ENCODE measurements at places on chromosomes 7 and 10.

- DNase-seq, result no peak
Measured at GRCh38 chr10:110540031-110540430, 27.5 kb upstream of the SMC3 start.

GRCh38 chr10:49114718-49115014, 656 bp downstream of the VSTM4 start:
- no peak for DNase-seq

DNA sequence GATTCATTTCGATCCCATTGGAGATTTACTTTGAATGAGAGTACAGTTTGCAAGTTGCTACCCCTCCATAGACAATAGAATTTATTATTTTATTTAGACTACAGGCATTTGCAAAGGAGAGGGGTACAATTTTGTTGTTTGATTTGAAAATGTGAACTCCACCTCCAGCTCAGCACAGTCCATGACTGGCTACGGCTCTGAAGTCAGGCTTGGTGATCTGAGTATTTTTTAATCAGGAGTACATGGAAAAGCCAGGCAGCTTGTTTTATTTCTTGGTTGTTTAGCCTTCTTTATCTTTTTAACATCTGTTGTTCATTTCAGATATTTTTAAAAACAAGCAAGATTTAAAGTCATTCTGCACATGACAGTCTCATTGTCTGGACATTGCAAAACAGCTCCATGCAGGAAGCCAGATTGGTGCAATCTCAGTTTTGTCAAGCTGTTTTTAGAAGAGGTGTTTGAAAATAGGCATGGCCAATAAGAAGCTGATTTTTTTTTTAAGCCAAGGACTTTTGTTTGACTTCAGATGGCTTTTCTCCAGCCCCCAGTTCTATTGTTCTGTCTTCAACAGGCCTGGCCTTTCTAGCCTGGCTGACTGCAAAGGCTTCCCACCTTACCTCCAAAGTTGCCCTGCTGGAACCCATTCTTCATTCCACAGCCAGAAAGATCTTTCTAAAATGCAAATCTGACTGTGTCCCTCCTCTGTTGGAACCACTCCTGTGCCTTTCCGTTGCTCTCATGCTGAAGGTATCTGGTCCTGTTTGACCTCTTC, 12.2 kb downstream of the PLXDC2 start:
- DNase-seq, result no peak

DNA sequence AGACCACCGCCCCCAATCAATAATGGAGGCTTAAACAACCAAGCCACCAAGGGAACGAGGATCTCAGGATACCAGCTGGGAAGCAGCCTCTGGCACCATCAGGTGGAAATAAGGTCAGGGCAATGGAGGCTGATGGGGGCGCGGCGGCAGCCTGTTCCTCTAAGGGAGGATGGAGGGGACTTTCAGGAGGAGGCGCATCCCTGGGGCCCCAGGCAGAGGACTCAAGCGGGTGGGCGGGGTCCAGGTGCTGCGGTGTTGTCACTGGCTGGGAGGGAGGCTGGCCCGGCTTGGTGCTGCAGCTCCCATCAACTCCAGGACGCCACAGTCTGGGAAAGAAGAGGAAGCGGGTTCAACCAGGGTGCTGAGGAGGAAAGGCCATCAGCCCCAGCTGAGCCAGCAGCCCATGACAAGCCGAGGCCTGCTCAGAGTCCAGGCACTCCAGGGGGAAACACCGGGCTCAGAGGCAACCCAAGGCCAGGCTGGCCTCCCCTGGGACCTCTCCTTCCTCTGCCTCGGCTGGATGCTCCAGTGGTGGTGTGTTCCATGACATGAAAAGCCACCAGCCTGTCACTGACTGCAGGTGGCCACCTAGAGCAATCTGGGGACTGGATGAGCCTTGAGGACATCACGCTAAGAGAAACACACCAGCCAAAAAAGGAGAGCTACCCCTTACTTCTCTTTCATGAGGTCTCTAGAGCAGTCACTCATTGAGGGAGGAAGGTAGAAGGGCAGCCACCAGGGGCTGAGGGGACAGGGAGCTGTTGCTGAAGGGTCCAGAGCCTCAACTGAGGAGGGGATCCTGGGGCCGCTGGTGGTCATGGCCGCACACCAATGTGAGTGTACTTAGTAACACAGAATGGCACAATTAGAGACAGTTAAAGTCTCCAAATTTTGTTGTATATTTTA, 4.6 kb downstream of the GIGYF1 start:
- DNase-seq, result no peak

DNA sequence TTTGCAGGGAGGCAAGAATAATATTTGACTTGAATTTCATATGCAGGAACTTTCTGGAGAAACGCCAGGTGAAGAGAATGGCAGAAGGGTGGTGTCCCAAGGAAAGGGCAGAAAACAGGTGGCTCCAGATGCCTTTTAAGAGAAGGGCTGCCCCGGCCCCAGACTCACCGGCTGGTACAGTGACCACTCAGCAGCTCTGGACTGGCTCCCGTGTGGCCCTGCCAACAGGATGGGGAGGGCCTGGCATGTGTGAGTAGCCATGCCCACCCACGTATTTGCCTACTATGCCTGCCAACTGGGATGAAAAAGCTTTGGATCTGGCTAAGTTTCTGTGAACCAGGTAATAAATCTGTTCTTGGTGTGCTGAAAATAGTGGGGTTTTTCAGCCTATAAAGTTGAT, 159.5 kb downstream of the PRKAG2 start:
- DNase-seq, result no peak

GRCh38 chr7:36157527-36158320, 4.7 kb downstream of the EEPD1 start:
- no peak for DNase-seq

DNA sequence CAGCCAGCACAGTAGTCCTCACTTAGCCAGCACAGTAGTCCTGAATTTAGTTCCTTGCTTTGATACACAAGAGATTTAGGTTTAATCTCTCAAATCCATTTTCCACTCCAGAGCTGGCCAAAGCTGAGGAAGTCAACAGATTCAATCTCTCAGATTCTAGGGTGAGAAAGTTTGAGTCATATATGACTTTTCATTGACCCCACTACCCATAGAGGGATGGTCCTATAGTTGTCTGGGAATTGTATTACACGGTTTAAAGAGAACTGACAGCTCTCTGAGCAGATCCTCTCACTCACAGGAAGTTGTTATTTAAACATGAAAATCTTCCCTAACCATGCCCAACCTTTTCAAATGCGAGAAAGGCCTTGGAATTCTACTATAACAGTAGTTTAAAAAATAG, 641.8 kb upstream of the SEMA3D start:
- DNase-seq, result no peak

DNA sequence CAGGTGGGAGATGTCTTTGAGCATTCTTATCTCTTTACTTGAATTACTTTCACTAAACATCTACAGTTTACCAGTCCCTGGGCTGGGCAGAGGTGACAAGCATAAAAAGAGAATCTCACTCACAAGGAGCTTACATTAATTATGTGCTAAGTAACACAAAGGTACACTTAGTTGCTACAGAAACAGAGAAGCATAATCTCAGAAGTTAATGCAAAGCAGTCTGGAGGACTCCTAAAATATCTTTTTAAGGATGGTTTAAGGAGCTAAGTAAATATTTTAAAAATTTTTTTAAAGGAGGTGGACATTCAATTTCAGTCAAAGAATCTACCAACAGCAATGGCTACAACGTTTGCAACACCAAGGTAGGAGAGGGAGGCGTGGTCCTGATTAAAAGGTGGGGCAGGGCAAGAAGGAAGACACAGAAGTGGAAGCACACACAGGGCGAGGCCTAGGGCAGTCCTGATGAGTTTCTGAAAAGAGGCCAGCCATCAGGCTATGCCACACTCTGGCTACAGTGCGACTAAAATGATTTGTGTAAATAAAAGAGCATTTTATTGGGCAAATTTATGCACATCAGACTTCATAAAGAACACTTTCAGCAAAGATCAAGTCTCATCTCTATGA, 5.3 kb downstream of the LARP4B start:
- no peak for DNase-seq

DNA sequence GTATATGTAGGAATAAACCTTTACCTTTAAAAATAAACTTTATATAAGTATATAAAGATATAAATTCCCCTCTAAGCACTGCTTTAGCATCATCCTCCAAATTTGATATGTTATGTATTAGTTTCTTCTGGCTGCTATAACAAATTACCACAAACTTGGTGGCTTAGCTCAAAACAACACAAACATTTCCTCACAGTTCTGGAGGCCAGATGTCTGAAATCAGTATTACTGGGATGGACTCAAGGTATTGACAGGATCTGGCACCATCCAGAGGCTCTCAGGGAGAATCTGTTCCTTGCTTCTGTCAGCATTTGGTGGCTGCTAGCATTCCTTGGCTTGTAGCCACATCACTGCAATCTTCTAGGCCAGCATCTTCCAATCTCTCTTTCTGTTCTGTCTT, 6.7 kb upstream of the SCRN1 start:
- DNase-seq, result no peak

DNA sequence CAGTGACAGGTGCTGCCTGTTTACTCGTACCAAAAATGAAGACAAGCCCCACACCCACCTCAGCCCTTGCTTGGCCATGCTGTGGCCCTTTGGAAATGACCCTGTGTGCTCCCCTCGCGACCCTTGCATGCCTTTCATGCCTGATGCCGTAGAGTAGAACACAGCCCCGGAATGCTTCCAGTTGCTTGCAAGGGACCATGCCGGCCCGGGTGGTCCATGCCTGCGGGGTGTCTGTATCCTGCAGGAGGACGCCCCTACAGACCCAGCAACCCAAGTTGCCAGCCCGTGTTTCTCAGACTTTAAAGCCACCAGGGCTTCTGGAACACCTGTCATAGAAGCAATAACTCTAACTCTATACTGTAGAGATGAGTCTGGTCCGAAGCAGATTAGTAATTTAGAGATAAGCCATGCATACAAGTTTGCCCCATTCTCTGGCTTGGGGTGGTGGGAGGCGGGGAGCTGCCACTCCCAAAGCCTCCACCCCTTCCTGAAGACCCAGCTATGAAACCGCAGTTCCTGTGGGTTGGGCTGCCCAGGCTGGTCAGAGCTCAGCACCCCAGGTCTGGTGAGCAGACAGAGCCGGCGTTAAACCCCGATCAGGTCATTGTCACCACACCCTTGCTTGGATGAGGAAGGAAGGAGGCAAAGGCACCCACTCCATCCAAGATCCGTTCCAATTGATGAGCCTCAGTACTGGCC, 143.5 kb downstream of the ADCY1 start:
- no peak for DNase-seq

DNA sequence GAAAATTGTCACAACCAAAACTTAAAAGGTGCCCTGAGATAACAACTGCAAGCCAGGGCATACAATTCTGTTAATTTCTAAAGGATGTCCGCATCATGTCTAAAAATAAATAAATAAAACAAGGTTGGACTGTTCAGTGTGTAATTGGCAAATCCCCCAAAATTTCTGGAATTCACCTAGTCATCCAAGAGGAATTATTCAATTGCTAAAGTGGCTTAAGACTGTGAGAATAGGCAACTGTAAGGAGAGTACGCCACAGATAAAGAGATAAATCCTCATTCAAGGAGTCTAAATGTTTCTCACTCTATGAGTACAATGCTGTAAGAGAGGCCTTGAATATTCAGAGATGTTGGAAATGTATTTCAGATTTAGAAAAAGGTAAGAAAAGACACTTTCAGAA, 37.2 kb downstream of the PIK3AP1 start:
- DNase-seq, result peak; percentile 41

DNA sequence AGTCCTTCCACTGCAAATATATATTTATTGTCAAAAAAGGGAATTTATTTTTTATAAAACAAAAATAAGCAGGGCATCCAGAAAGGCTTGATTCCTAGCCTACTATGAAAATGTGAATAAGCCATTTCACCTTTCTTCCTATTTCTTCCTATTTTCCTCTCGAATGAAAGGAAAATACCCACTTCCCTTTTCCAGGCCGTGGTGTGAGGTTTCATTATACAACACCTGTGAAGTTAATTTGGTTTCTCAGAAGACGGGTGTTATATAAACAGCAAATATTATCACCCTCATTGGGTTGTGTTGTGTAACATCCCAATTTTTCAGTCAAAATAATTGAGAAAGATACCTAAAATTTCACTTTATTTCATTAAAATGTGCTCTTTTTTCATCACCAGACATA, 214.3 kb downstream of the DGKB start:
- no peak for DNase-seq

DNA sequence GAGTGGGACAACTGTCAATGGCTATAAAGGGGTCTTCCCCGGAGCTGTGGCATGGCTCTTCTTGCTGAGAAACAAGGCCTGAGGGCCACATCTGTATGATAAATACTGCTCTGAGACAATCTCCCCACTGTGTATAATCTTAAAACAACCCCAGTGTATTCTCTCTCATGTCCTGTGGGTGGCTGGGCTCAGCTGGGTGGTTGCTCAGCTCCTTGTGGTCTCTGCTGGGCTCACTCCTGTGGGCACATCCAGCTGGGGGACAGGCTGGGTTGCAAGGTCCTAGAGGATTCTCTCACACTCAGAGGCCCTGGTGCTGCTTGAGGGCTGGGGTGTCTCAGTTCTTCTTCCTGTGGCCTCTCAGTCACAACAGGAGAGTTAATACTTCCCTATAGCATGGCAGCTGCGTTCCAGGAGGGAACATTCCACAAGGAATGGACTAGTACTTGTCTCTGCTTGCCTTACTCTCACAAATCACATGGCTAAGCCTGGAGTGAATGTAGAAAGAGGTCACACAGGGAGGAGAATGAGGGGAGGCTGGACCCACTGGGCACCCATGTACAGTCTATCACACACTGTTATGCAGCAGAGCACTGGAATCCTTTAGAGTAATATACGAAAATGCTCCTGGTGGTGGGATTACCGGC, 4.5 kb upstream of the EEPD1 start:
- no peak for DNase-seq

DNA sequence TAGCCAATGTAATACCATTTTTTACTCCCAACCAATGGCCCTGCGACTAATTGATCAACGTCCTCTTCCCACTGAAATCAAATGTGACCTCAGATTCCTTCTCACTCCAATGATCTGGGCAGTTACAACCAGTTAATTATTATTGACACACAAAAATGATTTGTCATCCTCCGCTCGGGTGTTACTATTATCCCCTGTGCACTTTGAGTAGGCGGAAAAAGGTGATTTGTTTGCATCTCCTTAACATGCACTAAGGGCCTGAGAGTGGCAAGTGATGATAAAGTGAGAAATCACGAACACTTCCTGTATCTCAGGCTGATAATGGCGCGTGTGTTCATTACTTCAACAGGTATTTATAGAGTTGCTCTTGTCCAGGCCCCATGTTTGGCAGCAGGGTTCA, 40.9 kb upstream of the PNLIP start:
- DNase-seq, result no peak

DNA sequence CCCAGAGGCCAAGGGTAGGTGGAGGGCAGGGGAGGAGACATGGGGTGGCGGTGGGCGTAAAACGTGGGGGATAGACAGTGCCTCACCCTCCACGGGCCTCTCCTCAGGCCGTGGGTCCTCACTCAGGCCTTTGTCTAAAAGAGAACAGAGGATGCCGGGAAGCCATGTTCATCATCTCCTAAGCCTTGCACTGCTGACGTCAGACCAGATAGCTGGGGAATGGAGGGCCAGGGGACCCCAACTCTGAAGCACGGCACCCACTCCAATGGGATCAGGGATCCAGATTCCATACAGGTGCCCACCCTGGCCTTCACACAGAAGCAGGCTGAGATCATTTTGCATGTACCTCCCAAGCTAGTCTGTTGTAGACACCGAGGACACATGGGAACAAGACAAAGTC, 83.4 kb upstream of the TMEM248 start:
- no peak for DNase-seq

GRCh38 chr7:47087866-47088265, 494.0 kb downstream of the TNS3 start:
- DNase-seq, result no peak

All from AG04450 (cell line).